ENCODE measurements at places on chromosomes 11 and 22.

GRCh38 chr11:26777372-26777808, 55.5 kb upstream of the SLC5A12 start:
- no peak for DNase-seq

- DNase-seq, result no peak
Observed at GRCh38 chr22:25346859-25347751, 127.7 kb downstream of the CRYBB2 start.

DNA sequence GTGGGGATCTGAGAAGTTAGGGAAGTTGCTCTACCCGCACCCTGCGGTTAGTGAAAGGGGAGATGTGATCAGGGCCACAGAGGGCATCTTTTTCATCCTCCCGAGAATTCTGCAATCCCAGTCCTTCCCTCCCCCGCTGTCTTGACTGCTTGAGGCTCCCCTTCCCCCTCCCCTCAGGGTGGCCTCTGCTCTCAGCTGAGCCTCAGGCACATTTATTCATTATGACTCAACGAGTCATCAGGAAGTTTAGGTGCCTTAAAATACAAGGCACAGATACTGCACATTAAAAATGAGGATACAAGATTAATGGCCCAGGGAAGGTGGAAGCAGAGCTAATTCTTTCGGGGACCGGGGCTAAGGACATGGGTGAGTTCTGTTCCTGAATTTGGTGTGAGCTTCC, 104.0 kb downstream of the CACNA1I start:
- DNase-seq, result no peak

DNA sequence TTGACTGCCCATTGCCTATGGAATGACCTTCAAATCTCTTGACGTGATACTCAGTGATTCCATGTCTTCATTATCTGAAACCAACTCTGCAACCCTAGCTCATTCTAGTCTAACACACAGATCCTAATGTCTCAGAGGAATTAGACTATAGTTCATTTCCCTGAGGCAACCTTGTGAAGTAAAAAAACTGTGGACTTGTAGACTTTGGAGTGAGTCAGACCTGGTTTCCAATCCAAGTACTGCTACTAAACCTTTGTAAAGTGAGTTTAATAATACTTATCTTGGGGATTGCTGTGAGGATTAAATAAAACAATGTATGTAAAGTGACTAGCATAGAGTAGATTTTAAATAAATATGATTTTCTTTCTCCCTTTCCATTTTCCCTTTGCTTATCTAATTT, 226.1 kb downstream of the BLID start:
- no peak for DNase-seq

DNA sequence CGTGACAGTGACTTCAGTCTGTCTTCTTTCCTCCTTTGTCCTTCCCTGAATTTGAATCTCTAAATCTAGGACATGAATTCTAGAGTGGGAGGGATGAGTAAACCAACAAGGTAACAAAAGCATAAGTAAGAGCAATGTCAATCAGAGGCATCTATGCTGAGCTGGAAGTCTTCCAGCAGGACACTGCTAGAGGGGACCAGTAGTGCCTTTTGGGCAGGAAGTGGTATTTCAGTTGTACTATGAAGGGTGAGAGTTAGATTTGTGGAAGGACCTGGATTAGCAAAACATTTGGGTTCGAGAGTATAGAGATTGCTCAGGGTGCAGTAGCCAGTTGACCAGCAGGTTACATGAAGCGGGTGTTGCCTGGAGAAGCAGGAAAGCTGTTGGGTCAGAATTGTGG, 40.3 kb downstream of the MEI1 start:
- DNase-seq, result no peak

GRCh38 chr11:9529334-9529650, 44.2 kb upstream of the WEE1 start:
- DNase-seq, result no peak

DNA sequence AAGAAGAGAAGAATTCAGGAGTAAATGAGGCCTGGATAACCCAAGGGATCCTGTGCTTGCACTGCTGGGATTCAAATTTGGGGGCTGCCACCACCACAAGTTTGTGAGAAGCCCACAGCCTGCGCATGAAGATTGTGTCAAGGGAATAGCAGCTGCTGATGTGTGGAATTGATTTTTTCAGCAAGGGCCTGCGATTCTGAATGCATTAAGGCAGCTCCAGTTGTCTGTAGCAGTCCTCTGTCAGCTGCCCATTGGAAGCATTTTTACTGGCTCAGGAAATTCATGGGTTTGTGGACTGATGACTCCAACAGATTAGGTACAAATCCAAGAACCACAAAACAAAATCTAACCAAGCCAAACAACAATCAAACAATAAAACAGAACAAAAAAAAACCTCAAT, 14.0 kb downstream of the ARVCF start:
- DNase-seq, result no peak

DNA sequence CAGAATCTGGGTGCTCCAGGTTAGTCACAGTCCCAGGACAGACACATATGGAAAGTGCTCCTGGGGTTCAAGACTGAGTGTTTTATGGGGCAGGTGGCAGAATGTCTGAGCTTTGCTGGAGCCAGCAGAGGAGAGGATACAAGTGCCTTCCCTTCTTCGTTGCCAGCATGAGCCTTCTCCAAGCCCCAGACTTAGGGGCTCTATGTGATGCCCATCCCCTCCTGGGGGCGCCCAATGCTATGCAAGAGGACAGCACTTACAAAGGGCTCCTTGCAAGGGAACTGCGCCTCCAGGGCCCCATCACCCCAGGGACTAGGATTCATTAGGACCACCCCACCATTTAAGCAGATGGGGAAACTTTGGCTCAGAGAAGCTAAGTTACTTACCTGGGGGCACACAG, 581.9 kb downstream of the BUD13 start:
- DNase-seq, result no peak

DNA sequence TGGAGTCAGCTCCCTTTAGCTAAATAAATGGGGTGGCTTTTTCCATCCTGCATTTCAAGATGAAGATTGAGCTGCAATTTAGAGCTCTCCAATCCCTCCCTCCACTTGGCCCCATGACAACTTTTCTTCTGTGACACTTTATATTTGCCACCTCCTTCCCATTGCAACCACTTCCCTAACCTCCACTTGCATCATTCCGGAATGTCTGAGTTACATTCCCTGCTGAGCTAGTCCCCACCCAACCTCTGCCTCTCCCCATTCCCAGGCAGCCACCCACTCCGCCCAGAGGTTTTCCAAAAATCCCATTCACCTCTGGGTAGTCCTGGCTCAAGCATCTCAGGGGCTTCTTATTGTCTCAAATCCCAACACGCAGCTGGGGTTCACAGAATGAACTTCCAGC, 24.7 kb downstream of the PC start:
- no peak for DNase-seq

DNA sequence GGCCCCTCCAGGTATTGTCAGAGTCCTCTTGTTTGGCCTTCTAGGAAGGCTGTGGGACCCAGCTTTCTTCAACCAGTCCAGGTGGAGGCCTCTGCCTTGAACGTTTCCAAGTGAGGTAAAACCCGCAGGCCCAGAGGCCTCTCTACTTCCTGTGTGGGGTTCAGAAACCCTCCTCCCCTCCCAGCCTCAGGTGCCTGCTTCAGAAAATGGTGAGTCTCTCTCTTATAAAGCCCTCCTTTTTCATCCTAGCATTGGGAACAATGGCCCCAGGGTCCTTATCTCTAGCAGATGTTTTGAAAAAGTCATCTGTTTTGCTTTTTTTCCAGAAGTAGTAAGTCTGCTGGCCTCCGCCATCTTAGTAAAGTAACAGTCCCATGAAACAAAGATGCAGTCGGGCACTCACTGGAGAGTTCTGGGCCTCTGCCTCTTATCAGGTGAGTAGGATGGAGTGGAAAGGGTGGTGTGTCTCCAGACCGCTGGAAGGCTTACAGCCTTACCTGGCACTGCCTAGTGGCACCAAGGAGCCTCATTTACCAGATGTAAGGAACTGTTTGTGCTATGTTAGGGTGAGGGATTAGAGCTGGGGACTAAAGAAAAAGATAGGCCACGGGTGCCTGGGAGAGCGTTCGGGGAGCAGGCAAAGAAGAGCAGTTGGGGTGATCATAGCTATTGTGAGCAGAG, at the start of gene CD3E:
TSS of gene CD3E (plus strand) at position 163 of the 681 bp plus-strand sequence. CDS start at position 386, 223 bp downstream.
- no peak for DNase-seq

DNA sequence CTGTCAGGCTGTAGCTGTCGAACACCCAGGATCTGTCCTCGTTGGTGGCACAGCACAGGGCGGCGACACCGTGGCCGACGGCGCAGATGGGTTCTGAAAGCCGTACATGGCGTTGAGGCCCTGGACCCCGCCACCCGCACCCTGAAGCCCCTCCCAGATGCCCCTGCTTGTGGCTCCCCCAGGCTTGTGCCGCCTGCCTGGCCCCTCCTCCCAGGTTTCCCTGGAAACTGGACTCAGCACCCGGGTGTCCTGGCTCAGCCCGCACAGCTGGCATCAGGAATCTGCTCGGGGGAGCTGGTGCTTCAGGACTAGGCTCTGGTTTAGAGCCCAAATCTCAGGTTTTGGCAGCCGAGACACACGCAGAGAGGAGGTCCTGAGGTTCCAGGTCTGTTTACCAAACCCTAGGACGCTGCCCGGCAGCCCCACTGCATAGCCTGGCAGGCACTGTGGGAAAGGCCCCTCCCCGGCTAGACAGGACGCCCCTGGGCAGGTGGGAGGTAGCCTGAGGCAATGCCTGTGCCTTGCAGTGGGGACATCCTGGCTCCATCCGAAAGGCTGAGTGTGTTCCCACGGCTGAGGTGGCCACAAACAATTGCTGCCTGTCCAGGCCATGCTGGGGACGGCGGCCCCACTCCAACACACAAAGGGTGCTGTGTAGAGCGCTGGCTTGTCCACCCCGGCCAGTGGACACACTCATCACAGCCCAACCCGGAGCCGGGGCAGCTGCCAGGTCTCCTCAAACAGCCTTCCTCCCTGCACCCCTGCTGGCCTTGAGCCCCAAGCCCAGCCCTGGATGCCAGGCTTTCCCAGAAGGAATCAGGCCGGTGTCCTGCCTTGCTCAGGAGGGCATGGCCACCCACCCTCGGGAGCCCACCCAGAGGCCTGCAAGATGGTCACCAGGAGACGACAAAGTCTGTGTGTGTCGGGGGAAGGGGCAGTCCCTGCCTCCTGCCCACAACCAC, 4.6 kb downstream of the GATD1 start:
- no peak for DNase-seq

DNA sequence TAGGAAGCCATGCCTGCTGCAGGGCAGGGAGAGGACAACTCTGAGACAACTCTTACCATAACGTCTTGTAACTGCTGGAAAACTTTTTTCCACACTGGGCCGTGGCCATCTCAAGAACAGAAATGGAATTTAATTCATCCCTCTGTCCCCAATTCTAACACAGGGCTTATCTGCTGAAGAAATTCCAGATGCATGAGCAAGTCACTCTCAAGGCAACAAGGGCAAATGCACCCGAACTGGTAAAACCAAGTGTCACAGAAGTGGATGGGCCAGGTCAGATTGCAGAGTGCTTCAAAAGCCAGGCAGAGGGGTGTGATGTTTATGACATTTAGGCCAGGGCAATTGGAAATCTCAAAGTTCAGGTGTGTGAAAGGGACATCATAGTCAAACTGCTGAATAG, 7.4 kb downstream of the SMPD1 start:
- no peak for DNase-seq

DNA sequence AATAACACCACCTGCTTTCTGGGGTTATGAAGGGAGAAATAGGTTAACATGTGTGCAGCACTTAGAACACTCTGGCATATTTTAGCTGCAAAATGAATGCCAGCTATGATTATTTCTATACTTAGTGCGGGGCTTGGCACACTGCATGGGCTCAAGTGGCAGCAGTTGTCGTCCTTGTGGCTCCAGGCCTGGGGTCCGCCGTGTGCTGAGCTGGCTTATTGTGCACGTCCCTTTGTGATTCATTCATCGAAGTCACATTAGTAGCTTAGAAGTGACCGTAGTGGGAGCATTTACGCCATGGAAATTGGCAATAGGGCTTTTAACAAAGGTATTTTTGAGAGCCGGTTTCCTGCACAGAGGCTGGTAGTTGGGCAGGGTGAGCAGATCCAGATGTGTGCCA, 4.2 kb downstream of the RASD2 start:
- no peak for DNase-seq

DNA sequence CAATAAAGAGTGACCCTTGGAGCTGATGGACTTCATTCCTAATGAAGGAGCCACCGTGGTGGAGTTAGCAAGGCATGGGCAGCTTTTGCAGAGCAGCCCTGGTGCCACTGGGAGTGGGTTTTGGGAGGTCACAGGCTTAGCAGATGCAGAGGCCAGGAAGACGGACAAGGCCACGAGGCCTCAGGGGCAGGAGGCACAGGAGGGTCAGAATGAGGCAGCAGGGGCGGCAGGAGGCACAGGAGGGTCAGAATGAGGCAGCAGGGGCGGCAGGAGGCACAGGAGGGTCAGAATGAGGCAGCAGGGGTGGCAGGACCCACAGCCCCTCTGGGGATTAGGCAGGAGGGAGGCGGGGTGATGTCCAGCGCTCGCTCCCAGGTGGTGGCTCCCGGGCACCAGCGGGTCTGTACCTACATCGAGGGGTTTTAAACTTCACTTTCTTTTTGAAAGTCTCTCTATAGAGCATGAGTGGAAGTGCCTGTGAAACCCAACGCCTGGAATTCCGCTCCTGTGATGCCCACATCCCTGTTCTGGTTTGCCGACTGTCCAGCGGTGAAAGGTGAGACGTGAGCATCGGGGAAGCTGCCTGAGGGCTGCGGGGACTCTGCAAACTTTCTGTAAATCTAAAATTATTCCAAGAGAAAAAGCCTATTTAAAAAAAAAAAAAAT, 521.6 kb downstream of the BRD1 start:
- no peak for DNase-seq

DNA sequence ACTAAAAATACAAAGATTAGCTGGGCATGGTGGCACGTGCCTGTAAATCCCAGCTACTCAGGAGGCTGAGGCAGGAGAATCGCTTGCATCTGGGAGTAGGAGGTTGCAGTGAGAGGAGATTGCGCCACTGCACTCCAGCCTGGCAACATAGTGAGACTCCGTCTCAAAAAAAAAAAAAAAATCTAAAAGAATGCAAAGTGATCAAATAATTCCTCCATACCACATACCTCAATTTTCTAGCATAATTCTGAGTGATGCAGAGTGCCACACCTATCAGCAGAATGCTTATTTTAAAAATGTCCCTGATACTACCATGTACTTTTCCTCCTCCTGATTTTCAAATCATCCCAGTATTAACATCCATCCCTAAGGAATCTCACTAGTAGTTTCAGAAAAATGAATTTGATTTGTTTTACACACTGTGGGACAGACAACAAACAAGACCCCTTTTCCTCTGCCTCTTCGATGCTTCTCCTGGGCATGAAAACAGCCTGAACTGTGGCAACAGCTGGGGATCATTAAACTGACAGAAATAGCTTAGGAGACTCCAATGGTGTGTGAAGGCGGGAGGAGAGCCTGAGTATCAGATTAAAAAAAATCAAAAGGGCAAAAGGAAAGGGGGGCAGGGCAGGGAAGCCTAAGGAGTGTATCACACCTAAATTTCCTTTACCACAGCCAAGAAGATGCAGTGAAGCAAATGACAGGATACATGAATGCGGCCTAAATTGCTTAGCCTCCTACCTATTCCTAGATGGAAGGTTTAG, 114.7 kb downstream of the SGSM3 start:
- no peak for DNase-seq
